ENCODE measurements at places on chromosomes 3 and 15.

DNA sequence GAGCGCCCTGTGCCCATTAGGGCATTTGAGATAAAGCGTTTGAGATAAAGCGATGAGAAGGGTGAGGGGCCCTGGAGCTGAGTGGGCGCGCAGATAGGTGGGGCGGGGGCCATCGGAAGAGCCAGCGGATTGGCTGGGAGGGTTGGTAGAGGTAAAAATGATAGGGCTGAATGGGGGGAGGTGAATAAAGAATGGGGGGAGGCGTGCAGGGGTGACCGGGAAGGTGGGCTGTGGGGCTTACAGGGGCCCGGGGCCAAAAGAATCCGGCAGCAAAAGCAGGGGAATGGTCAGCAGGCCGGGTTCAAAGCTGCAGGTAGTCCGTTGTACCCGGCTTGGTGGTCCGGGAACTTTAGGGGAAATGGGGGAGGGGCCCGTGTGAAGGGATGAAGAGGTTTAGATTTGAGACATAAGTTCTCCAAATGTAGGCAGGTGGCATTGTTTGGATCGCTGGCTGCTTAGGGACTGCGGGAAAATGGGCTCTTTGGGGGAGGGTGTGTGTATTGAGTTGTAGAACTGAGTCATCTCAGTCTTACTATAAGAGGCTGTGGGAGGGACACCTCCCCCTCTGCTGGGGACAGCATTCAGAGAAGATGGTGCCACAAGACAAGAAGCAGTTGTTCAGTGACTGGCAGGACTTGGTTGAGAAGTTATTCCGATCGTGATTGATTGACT is 610 bp downstream of the ARID3B start:
- no peak for DNase-seq

GRCh38 chr3:141643796-141644195 is 94.3 kb upstream of the RNF7 start:
- no peak for DNase-seq

DNA sequence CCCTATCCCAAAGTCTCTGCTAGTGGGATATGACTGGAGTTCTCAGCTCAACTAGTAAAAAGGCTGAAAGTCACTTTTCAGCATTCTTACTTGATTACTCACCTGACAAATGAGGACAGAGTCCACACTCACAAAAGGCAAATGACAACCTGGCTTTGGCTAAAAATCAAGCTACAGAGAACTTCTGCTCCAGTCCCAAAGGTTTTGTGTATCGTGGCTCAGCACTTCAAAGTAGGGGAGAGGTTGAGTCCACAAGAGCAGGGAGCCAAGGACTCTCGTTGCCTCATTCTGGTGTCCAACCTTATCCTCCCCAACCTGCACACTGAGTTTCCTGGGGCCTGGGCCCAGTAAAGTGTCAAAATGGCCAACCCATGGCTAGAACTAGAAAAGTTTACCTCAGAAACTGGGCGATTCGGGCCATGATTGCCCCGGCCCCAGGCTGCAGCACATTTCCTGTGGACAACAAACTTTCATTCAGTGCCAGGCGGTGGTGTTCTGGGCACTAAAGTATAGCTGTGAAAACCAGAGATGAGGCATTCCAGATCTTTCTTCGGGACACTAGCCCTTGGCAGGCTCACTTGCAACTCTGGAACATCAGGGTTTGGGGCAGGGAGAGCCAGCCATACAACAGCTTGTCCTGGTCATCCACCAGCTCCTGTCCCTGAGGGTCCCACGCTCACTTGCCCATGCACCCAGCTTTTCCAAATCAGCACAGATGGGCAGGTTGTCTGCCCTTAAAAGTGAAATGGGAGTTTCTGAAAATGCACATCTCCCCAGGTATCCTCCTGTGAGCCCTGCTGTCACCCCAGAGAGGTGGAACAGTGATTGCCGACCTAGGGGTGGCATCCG is 3.1 kb downstream of the ACAA1 start:
- no peak for DNase-seq

DNA sequence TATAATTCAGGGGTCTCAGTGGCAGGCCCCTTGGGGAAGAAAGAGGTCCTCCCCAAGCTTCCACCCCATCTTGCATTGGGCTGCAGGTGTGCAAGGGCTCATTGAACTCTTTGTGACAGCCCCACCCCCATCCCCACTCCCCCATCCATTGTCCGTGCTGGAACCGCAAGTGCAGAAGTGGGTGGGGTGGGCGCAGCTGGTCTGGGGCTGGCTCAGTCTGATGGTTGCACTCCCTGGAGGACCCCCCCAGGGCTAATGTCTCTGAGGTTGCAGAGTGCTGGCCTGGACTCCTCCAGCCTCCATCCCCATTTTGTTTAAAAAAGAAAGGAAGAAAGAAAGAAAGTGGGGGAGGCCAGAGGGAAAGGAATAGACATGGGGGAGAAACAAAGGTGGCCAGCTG is 42.3 kb upstream of the ARL8B start:
- DNase-seq, result no peak

- no peak for DNase-seq
Measured at GRCh38 chr3:32593903-32594525, 23.4 kb upstream of the DYNC1LI1 start.

DNA sequence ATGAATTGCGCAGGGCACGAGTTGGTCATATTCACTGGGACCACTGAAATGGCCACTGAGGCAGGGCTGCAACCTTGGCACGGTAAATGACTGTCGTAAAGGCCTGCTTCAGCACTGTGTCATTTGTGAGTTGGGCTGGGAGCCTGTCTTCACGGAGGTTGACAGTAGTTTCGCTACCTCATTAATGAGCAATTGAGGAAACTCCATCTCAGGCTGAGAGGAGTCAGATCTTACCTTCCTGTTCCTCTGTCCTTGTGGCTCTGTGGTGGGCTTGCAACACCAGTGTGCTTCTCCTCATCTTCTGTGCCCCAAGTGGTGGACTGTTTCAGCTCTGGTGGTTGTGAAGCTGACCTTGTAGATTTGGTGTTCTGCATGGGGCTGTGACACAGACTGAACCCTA is 80.1 kb upstream of the EIF1B start:
- no peak for DNase-seq

- DNase-seq, result no peak
Measured at GRCh38 chr3:194218646-194219453, 82.9 kb downstream of the HES1 start.

DNA sequence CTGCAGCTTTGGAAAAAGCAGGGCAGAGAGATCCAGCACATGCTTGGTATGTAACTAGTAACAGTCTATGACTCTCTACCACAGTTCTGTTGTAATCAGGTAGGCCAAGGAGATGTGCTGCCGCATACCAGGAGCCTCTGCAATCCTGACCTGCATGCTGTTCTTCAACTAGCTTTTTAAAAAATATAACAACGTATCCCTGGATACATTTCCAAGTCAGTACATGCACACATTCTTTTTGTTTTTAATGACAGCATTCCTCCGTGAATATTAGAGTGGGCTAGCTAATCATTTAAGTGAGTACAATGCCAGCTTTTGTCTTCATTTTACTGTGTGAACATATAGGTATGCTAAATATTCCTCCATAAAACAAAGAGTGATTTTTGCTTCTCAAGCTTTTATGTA is 437.8 kb downstream of the RBMS3 start:
- peak; percentile 60 for DNase-seq

DNA sequence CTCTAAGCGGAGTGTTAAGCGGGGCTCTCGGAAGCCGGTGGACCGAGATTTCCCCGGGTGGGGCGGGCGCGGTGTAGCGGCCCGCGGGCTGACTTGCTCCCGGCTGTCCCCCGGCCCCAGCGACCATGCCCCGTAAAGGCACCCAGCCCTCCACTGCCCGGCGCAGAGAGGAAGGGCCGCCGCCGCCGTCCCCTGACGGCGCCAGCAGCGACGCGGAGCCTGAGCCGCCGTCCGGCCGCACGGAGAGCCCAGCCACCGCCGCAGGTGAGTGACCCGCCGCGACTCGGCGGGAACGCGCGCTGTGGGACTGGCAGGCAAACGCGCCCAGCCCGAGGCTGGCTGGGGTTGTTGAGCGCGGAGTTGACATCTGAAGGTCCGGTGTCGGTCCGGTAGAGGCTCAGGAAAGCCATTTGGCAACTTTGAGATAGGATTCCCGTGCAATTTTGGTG is 1.3 kb downstream of the SMC4 start:
- DNase-seq, result no peak

DNA sequence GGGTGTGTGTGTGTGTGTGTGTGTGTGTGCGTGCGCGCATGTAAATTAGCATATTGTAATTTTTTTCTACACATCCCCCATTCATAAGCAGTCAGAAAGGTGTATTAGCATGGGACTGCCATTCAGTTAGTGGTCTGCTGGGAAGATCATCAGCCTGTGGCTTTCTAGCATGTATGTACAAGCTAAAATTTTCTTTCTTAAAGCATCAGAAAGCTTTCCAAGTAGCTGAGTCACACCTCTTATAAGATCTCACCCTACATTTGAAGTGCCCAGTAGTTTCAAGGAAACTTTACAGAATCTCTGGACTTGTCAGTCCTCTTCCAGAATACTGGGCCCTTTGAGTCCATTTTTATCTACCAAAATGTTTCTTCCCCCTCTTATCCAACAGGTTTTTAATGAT is 411.4 kb upstream of the TPRG1 start:
- no peak for DNase-seq

GRCh38 chr3:65093641-65094040 is 405.8 kb upstream of the ADAMTS9 start:
- DNase-seq, result no peak

GRCh38 chr3:40951636-40952035 is 247.7 kb upstream of the CTNNB1 start:
- DNase-seq, result no peak

DNA sequence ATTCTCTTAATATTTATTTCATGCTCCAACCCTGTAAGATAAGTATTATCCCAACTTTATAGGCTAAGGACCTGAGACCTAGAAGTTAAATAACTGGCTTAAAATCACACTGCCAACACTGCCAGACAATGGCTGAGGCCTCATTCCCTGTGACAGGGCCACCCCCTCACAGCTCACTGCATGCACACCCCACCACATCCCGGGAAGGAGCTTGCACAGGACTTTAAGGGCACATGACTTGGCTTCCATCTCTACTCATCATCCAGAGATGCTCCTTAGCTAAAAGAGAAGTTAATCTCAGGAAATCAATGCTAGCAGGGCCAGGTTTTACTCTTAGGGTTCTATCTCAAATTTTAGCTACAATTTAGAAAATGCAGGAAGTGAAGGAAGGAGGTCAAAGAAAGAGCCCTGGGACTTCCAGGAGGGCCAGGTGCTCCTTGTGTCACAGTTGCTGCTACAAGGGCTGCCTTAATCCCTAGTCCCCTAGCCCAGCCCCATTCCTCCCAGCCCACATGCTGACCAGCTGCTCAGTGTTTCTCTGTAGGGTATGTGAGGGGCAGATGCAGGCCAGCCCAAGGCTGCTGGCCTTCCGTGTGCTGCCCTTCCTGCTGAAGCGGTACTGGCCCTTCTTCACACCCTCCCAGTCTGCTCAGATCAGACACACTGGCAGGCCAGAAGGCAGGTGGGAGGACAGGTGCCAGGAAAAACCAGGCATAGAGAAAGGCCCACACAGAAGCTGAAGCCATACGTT is 53.5 kb downstream of the WWTR1 start:
- DNase-seq, result no peak

DNA sequence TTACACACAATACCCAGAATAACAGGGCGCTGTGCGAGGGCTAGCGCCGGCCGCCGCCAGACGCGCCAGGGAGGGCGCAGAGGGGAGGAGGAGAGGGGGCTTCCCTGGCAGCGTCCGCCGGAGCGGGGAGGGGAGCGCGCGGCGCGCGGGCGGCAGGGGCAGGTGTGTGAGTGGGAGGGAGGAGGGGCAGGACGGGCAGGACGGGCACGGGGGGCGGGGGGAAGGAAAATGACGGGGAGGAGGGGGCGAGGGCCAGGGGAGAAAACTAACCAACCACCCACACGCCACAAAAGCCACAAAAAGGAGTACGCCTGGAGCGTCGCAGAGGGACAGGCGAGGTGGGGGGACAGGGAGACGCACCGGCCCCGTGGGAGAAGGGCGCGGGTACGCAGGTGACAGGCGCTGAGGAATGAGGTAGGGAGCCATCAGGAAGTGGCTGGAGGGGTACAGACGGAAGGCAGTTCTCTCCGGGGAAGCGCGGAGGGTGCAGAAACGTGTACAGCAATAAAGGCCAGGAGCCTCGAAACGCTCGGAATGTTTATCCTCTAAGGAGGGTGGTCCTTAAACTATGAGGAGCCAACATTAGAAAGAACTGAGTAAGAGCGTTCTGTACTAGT is 610 bp upstream of the SATB1 start:
- DNase-seq, result peak; percentile 34

Data from RWPE2 (cell line).